ENCODE measurements at places on chromosomes 12 and 14.

DNA sequence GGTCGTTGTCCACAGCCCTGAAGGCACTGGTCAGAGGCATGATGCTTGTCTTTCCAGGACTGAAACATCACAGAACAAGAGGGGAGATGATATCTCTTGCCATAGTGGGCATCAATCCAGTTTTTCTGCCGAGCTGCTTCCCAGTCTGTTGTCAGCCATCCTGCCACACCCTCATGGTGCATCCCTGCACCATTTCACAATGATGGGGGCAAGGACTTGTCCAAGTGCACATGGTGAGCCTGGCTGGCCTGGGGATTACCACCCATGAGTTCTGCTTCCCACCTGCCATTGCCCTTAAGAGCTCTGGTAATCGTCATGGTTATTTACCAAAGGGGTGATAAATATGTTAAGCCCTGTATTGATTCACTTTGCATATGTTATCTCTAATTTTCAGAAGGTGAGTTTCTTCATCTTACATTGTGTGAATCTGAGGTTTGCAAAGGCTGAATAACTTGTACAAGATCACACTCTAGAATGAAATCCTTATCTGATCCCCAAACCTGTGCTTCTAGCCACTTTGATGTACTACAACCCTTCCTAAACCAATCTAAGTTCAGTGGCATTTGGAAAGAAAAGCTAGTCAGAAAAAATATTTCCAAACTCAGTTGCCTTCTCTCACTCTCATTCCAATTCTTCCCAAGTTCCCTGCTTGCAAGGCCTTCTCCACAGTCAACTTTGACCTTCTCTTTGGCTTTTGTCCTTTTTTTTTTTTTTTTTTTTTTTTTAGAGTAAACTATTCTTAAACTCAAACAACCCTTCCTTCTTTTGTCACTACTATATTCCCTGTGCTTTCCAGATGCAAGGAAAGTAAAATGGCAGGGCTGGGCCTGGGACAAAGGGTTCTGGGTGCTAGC lies 2.3 kb downstream of the AVIL start:
- DNase-seq, result no peak

DNA sequence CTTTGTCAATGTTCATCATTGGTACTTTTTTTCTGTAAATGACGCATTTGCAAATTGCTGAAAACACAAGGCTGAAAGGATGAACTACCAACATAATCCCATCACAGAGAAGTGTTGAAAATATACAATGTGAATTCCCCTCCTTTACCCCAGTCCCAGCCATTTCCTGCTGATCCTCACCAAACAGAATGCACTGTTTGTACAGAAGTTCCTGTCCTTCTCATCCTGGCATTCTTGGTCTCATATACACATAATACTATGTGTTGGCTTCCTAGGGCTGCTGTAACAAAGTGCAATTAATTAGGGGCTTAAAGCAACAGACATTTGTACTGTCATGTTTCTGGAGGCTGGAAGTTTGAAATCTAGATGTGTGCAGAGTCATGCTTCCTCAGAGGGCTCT lies 836.2 kb upstream of the MGAT4C start:
- no peak for DNase-seq

DNA sequence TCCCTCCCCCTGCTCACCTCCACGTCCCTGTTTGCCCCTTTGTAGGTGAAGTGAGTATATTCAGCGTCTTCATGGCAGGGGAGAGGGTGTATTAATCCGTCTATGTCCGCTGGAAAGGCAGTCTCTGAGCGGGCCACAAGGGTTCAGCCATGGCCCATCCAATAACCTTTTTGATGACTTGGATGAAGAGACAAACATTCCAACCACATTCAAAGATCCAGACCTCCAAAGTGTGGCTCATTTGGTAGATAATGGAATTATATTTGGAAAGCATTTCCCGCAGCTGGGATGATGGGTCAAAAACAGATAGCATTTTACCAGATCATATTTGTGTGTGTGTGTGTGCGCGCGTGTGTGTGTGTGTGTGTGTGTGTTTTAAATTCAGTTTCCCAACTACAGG lies 345.9 kb downstream of the DPF3 start:
- no peak for DNase-seq

DNA sequence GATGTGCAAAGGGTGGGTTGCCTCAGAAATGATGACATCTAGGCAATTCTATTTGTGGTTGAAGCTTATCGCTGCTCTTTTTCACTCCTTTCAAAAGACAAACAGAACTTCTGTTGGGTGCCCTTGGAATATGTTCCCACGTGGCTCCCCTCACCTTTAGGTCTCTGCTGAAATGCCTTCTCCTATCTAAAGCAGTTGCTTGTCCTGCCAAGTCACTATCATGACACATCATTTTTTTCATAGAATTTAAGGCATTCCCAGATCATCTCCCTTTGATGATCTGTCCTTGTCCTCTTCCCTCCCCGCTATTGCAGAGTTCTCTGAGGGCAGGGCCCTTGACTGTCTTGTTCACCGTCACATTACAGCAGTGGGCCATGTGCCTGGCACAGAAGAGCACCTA lies 75.7 kb downstream of the PTPRB start:
- DNase-seq, result no peak

DNA sequence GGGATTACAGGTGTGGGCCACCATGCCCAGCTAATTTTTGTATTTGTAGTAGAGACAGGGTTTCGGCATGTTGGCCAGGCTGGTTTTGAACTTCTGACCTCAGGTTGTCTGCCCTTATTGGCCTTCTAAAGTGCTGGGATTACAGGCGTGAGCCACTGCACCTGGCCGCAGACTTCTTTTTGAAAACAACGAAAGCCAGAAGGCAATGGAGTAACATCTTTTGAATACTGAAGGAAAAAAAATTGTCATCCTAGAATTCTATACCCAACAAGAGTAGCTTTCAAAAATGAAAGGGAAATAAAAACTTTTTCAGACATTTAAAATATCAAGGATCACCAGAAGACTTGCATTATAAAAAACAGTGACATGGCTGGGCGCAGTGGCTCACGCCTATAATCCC lies 38.7 kb upstream of the CTDSP2 start:
- DNase-seq, result no peak

DNA sequence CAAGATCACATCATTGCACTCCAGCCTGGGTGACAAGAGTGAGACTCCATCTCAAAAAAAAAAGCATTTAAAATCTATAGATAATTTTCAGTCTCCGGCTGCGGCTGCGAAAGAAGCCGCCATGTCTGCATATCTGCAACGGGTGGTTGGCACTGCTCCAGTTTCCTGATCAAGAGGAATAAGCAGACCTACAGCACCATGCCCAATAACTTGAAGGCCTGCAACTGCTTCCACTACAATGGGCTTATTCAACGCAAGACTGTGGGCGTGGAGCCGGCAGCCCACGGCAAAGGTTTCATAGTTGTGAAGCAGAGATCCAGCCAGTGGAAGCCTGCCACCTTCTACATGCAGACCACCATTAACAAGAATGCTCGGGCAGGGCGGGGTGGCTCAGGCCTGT lies 30.6 kb upstream of the EID3 start:
- no peak for DNase-seq

GRCh38 chr12:8662593-8662992 lies at the start of gene MFAP5:
MFAP5 (minus strand) TSS chr12:8662826; CDS start chr12:8662104, 722 bp downstream.
- DNase-seq, result no peak

- DNase-seq, result no peak
Observed at GRCh38 chr12:79874665-79875064, 60.2 kb downstream of the PPP1R12A start.

Data from HCT116 (cell line).